ENCODE measurements at places on chromosomes 5 and 9.

DNA sequence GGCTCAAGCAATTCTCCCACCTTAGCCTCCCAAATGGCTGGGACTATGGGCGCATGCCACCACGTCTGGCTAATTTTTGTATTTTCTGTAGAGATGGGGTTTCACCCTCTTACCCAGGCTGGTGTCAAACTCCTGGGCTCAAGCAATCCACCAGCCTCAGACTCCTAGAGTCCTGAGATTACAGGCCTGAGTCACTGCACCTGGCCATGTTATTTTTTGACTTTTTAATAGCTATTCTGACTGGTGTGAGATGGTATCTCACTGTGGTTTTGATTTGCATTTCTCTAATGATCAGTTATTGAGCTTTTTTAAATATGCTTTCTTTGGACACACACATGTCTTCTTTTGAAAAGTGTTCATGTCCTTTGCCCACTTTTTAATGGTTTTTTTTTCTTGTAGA is 38.2 kb downstream of the FBXW2 start:
- DNase-seq = no peak

- DNase-seq = no peak
These were observed 178.8 kb downstream of the SPOCK1 start for GRCh38 chr5:137320056-137321045.

GRCh38 chr9:130311408-130312140 is 46.0 kb downstream of the HMCN2 start:
- DNase-seq = no peak

DNA sequence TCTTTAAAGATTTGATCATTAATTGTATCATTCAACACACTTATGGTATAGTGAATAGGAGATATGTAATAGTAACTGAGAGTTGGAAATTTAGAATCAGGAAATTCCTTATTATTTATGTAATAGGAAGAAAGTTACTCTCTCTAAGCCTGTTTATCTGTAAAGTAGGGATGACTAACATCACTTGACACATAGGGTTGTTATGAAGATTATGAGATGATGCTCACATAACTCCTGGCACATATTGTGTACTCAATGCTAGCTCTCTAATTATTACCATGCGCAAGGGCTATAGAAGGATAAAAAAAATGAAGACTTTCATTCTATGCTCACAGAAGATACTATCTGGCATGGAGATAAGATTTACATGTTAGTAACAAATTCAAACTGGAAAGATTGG is 149.9 kb downstream of the ISOC1 start:
- no peak for DNase-seq

- no peak for DNase-seq
These were observed 9.5 kb downstream of the MTAP start for GRCh38 chr9:21811914-21812313.

DNA sequence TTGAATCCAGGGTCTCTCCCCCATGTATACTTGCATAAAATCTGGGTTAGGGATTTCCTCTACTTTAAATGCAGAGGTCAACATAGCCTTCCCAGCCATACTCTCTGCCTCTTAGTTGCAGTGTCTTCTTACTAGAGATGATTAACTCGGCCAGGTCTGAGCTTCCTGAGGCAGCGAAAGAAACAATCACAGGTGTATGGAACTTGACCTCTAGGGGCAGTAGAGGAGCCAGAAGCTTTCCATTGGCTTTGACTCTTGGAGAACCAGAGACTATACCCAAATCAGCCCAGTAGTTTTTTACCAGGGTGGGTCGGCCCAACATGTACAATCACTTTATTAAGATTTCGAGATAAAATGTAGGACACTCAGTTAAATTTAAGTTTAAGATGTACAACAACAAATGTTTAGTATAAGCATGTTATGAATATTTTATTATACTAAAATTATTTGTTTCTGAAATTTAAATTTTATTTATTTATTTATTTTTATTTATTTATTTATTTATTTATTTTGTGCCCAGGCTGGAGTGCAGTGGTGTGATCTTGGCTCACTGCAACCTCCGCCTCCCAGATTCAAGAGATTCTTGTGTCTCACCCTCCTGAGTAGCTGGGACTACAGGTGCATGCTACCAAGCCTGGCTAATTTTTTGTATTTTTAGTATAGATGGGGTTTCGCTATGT is 48.0 kb upstream of the DMRT3 start:
- no peak for DNase-seq

- no peak for DNase-seq
These were observed 145.5 kb downstream of the HMHB1 start for GRCh38 chr5:143957455-143957854.

All from activated T-helper 9 cell treated with anti-CD3 and anti-CD28 coated beads, Interleukin-2, amount 50 U/mL, for 16 hours (primary cell).